ENCODE measurements at places on chromosomes 1 and 21.

- DNase-seq: no peak
Measured at GRCh38 chr1:225362805-225363204, 65.0 kb downstream of the LBR start.

- DNase-seq: no peak
Measured at GRCh38 chr1:92544756-92545165, 58.0 kb upstream of the GFI1 start.

DNA sequence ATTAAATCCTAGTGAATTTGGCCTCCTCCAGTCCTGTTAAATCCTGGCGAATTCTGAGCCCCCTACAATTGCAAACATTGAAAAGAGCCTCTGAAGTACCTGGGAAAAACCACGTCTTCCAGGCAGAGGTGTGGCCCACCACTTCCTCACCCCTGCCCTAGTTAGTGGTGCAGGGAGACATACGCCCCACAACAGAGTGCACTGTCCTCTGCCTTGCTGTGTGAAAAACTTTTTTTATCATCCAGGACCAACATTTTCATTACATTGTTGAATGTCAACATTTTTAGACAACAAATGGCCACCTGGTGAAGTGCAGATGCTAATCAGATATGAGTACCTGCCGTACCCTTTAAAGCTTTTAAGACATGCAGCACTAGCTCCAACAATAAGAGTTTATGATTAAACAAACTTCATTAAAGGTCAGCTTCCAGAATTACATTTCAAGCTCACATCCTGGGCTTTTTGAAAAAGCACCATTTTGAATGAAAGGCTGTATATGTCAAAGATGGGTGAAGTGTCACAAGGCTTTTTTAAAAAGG, 13.6 kb upstream of the TMPRSS2 start:
- no peak for DNase-seq

- no peak for DNase-seq
Measured at GRCh38 chr1:101185421-101185820, 51.4 kb upstream of the S1PR1 start.

DNA sequence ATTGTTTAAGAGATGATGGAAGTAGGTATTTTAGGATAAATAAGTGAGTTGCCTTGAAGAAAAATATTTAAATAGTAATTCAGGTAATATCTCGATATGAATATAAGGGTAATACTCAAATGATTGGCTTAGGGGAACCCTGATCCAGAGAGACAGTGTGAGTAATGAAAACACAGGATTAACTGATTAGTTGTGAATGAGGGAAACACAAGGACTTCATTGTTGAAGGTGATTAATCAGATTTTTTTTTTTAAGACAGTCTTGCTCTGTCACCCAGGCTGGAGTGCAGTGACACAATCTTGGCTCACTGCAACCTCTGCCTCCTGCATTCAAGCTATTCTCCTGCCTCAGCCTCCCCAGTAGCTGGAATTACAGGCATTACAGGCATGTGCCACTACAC, 12.7 kb downstream of the SLC25A33 start:
- DNase-seq: no peak

DNA sequence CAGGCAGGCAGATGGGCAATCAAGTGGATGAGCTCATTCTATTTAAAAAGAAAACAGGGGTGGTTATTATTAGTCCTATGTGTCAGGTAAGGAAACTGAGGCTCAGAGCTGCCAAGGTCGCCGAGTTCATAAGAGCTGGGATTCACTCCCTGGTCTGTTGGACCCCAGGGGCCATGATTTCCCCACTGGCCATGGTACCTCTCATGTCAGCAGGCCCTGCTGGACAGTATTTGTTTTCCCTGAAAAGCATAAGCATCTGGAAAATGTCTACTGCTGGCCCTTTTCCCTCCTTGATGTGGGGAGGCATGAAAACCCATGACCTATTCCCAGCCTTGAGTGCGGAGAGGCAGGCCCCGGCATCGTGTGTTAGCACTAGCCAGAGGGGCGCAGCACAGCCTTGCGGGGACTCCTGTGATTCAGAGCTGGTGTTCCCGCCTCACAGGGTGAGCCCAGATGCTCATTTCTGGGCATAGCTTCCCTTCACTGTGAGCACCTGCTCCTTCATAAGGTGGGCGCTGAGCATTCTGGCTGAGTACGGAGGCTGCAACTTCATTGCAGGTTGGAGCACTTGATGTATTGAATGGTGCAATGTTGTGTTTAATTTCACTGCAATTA, 617.5 kb downstream of the PTPRU start:
- no peak for DNase-seq

DNA sequence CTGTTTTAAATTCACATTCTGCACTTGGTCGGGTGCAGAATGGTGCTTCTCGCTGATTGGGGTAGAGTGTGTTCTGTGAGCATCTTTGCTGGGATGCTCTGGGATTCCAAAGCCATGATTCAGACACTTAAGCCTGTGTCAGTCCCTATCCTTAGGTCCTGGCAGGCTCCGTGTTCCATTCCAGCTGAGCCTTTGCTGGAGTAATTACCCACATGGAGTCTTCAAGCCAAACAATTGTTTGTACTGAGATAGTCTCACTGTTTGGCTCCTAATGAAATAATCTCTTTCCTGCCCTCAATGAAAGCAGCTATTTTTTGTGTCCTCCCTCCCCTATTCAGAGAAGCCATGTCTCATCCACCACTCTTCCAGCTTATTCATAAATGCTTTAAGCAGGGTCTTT, 18.7 kb downstream of the SMAP2 start:
- DNase-seq: no peak
